Smooth muscle cell of trachea (primary cell): ENCODE measurements at places on chromosomes 7 and 10. TPM values are rescaled to one million over a fixed set of nuclear protein-coding genes. Genes with fewer than 3 reads are reported as not detected.

Gene AFAP1L2
- total RNA-seq, result 0.17 and 0.29 TPM in 2 replicates

Gene STOX1
- total RNA-seq, result 0.17 TPM in 1 of 2 replicates, not detected in the other

Gene VWDE
- total RNA-seq, result 0.15 TPM in 1 of 2 replicates, not detected in the other

Gene AKR1D1
- not detected in 2 replicates for total RNA-seq

Gene ALOX5
- total RNA-seq, result not detected in 2 replicates

Gene LEP
- total RNA-seq, result not detected in 2 replicates

Gene HSPA12A
- 9.0 and 11.4 TPM in 2 replicates for total RNA-seq

Gene TBXAS1
- total RNA-seq, result 1.2 TPM in 2 replicates

Gene FXYD4
- total RNA-seq, result not detected in 2 replicates

Gene NAT16
- not detected in 2 replicates for total RNA-seq

Gene TAS2R4
- 0.58 and 1.7 TPM in 2 replicates for total RNA-seq

Gene SNX10
- 0.15 and 0.17 TPM in 2 replicates for total RNA-seq
